Epithelial cell of prostate (primary cell): ENCODE measurements at places on chromosomes 7 and 10.
A peak's percentile ranks its signal among the peaks of the same experiment; 100 is the strongest.

- no peak for DNase-seq
Measured at GRCh38 chr10:71359364-71360046, 37.2 kb upstream of the CDH23 start.

GRCh38 chr7:874031-874749 is 2.2 kb upstream of the GET4 start:
- DNase-seq, result no peak

DNA sequence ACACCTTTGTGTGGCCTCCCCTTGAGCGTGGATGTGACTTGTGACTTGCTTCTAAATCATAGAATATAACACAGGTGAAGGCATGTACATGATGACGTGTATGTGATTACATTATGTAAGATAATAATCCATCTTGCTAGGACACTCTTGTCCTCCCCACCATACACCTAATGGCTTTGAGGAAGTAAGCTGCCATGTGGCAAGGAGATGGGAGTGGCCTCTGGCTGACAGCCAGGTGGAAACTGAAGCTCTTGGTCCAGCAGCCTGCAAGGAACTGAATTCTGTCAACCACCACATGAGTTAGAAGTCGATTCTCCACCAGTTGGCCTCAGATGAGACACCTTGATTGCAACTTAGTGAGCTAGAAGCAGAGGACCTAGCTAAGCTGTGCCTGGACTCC is 67.4 kb upstream of the ELN start:
- no peak for DNase-seq

DNA sequence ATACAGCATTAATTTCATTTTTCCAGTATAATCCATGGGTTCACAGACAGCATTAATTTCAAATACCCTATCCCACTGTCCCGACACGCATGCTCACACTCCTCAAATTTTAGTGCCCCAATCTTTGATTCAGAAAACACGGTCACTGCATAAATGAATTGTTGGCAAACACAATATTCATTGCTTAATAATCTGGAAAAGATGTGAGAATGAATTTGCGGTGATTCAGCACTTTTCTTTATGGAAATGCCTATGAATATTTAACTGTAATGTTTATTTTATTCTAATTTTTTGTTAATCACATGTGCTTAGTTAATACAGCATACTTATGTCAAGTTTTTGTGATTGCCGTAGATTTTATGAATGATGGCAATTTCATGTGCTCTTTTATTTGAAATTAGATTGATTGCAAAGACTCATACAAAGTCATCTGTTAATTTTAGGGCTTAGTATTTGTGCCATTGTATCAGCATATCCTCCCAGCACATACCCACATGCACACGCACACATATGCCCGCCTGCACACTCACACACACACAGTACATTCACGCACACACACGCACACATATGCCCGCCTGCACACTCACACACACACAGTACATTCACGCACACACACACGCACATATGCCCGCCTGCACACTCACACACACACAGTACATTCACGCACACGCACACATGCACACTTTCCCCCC is 35.1 kb downstream of the MACROH2A2 start:
- DNase-seq, result no peak

DNA sequence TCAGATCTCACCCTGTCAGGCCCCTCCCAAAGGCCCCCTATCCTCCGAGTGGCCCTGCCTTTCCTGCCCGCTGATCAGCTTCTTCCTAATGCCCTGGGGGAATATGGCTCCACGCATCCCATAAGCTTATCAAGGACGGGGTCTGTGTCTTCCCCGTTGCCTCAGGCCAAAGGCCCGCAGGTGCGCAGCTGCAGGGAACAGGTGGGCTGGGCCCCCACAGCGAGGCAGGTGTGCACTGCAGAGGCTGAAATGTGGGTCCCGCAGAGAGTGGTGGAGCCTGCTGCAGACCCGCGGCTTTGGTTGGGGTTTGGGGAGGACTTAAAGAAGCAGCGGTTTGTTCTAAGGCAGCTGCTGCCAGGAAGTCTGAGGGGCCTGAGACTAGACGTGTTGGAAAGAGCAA is 220.8 kb upstream of the TCERG1L start:
- no peak for DNase-seq

- DNase-seq, result no peak
Measured at GRCh38 chr10:44051584-44052385, 333.1 kb downstream of the CXCL12 start.

GRCh38 chr7:4416396-4417056 is 265.6 kb upstream of the FOXK1 start:
- DNase-seq, result no peak

GRCh38 chr7:70143075-70144044 is 545.1 kb downstream of the AUTS2 start:
- DNase-seq, result peak; percentile 10

DNA sequence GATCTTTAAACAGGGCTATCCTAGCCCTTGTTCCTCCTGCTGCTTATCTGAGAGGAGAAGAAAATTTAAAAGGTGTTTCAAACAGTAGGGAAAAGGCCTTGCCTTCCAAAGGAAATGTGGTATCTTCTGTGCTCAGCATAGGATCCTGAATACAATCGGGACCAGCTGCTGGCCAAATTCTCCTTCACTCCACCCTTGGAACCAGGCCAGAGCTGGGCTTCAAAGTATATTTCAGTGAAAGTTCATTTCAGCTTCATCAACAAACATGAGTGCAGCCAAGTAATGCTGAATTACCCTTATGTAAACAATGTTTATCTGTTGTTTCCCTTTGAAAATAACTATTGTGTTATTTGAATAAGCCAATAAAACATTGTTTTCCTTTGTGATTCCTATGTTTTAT is 146.5 kb upstream of the MEOX2 start:
- DNase-seq, result no peak

- no peak for DNase-seq
Measured at GRCh38 chr10:69965919-69966662, 86.6 kb upstream of the MACROH2A2 start.

DNA sequence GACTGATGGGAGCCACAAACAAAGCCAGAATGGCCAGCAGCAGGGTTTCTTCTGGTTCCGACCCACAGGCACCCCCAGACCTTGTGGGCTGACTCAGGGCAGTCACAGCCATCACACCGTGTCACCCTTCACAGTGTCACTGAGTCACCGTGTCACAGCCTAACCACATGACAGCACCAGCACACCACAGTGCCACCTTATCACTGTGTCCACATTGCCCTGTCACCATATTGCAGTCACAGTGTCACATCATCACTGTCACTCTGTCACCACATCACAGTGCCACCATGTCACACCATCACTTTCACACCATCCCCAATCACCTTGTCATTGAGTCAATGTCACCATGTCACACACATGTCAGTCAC is 77.0 kb downstream of the OAT start:
- no peak for DNase-seq

DNA sequence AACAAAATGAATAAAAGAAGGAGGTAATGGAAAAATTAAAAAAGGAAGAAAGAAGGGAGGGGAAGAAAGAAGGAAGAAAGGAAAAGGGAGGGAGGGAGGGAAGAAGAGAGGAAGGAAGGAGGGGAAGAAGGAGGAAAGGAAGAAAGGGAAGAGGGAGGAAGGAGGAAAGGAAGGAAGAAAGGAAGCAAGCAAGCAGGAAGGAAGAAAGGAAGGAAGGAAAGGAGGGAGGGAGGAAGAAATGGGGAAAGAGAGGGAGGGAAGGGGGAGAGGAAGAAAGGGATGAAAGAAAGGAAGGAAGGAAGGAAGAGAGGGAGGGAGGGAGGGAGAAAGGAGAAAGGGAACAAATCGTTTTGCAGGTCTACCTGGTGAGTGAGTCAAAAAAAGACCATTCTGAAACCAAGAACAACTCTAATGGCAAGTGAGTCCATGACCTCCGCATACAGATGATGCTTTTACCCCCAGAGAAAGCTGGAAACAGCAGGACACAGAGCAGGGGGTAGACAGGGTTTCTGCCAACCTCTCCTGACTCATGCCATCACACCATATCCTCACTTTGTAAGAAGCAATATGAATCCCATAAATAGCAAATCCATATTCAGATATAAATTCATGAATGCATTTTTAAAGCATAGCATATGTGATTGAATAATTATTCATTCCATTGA is 1112.9 kb upstream of the AUTS2 start:
- no peak for DNase-seq

GRCh38 chr10:22770270-22770669 is 55.9 kb upstream of the PIP4K2A start:
- no peak for DNase-seq

- DNase-seq, result no peak
Measured at GRCh38 chr7:34247468-34247867, 342.1 kb downstream of the BMPER start.

DNA sequence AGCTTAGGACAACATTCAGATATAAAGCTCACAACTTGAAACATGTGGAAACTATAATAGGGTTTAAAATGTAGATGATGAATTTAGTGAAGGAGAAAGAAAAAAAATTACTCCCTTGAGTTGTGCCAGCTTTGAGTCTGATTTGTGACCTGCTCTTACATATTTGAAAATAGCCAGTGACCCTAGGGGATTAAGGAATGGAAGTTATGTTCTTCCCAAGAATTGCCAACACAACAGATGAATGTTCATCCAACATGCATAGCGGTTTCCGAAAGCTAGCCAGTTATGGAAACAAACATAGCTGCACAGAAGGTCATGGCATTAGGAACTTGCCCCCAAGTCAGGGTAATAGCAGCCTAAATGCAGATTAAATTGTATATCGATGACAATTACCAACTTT is 10.8 kb downstream of the TMEM196 start:
- DNase-seq, result no peak

GRCh38 chr7:148662646-148663045 is 36.1 kb upstream of the CUL1 start:
- no peak for DNase-seq

GRCh38 chr10:117652228-117653169 is 110.0 kb downstream of the EMX2 start:
- no peak for DNase-seq

DNA sequence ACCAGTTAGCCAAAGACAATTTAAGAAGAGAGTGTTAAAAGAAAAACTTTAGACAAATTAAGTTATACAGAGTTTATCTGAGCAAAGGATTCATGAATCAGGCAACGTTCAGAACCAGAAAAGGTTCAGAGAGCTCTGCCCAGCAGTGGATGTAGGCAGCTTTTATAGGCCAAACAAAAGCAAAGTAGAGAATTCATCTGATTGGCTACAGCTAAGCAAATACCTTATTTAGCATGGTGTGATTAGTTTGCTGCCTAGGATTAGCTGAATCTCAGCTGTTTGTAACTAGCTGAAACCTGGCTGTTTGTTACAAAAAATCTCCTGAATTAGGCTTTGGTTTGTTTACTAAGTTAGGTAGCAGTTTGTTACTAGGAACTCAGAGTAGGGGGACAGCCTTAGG is 66.0 kb downstream of the SLC25A40 start:
- no peak for DNase-seq

DNA sequence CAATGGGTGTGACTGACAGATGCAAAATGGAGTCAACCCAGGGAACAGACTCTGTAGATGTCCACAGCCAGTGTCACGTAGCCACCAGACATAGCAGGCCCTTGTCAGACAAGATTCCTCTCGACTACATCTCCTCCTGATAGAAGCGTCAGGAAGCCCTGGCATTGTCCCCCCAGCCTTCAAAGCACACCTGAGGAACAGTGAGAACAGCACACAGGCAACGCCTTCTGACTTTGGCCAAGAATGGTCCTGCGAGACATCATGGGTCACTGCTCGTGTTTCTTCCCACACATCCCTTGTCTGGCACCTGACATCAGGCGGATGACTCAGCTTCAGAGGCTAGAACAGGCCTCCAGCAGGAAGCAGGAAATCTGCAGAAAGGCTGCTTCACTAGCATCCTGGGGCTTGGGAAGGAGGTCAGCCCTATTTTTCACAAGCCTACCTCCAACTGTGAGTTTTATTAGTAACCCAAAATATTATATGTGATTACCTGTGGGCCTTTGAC is 52.8 kb upstream of the GPR26 start:
- no peak for DNase-seq

DNA sequence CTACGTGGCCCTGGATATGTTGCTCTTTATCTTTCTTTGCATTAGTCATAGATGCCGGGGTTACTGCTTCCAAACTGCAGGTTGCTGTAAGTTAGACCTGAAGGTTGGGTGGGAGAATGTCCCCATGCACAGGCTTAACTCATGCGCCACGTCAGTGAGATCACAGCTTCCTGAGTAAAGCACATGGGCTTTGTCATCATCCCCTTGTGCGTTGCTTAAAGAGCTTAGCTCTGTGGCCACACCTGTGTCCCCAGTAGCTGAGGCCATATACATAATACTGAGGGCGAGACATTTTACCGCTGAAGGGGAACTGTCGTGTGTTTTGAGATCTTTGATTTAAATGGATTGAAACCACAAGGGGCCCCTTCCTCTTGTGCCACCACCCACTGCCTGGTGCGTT is 45.8 kb upstream of the BTBD16 start:
- DNase-seq, result no peak

- no peak for DNase-seq
Measured at GRCh38 chr7:30182814-30183213, 48.0 kb downstream of the MTURN start.

DNA sequence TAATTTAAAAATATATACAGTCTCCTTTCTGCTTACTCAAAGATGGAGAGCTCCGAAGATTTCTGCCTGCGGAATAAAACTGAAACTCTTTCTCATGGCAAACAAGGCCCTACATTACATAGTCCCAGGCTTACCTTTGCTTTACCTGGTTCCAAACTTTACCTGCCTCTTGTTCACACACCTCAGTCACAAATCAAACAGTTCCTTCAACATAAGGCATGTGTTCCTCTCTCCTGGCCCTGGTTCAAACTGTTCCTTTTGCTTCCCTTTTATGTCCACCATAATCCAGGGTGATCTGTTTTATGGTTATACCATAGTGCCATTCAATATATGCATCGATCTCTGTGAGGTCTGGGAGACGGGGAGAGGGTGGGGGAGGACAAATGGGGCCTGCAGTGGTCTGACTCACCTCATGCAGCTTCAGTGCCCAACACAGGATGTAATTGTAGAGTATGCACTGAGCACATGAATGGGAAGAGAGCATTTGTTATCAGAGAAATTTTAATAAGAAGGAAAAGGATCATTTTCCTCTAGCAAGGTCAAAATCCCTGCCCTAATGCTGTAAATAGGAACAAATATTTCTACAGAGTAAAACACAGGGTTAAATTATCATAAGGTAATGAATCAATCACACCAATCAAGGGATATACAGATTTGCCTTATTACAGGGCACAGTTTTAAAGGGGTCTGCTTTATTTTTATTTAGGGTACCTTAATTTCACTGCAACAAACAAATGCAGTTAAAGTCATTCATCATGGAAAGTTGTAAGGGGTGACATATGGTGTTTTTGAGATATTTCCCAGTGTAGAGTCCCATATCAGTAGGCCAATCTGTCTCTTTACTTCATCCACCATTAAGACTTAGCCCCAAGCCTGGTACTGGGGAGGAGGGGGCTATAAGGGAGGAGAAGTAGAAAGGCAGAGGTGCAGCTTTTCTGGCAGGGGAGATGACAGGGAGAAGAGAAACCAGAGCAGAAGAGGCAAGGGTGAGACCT is 88.8 kb upstream of the PDE1C start:
- DNase-seq, result no peak

- DNase-seq, result no peak
Measured at GRCh38 chr10:73359492-73359891, 828 bp upstream of the CFAP70 start.

GRCh38 chr10:119263951-119264617 is 56.7 kb downstream of the GRK5 start:
- DNase-seq, result no peak
